ENCODE measurements at places on chromosomes 2 and 18. TPM values are rescaled to one million over a fixed set of nuclear protein-coding genes. Genes with fewer than 3 reads are reported as not detected.

Gene CCDC93
- 27.1 TPM for total RNA-seq

Gene SPAST
- 24.8 TPM for total RNA-seq

Gene ANKRD30B
- total RNA-seq, result 0.50 TPM

Gene KLHL41
- 9.8 TPM for total RNA-seq

Gene GBX2
- total RNA-seq, result not detected

Gene ALLC
- not detected for total RNA-seq

Gene NEUROD1
- not detected for total RNA-seq
